ENCODE measurements at places on chromosomes 1 and 21.

DNA sequence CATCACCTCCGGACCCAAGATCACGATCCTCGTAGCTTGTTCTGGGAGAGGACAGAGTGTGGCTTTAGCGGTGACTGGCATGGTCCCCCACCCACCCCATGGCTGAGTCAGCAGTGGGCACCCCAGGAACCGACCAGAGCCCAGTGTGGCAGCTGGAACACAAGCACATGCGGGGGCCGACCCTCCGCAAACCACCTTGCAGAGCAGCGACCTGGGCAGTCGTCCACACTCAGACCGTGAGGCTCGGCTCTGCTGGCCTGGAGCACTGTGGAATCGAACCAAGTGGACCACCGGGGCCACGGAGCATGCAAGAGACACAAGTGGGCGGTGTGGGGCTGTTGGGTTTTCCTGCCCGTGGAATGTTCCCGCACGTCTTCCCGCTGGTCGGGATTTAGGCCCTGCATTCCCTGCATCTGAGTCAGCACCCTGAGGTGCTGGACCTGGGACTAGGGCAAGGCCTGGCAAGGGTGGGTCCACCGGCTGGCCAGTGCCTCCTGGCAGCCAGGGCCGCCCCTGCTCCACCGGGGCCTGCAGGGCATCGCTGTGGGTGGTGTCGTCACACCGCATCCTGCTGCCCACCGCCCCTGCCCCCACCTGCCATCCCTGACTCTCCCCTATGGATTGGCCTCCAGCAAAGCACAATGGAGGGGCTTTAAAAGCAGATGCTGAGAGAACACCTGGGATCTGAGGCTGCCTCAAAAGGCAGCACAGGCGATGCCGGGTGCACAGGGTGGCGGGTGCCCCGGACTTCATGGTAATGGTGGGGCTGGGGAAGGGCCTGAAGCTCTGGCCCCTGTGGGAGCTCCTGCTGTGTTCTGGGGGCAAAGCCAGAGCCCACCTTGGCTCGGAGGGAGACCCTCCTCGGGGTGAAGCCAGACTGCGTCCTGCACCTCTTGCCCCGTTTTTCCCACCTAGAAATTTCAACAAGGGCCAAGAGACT lies 18.5 kb downstream of the MORN1 start:
- DNase-seq = no peak

GRCh38 chr1:168907786-168908348 lies 178.9 kb upstream of the DPT start:
- no peak for DNase-seq

GRCh38 chr1:2255420-2256369 lies 27.6 kb downstream of the SKI start:
- DNase-seq = no peak

GRCh38 chr1:173863224-173864161 lies 4.3 kb downstream of the GAS5 start:
- DNase-seq = no peak

GRCh38 chr1:15609631-15610030 lies 7.6 kb upstream of the DDI2 start:
- DNase-seq = no peak

DNA sequence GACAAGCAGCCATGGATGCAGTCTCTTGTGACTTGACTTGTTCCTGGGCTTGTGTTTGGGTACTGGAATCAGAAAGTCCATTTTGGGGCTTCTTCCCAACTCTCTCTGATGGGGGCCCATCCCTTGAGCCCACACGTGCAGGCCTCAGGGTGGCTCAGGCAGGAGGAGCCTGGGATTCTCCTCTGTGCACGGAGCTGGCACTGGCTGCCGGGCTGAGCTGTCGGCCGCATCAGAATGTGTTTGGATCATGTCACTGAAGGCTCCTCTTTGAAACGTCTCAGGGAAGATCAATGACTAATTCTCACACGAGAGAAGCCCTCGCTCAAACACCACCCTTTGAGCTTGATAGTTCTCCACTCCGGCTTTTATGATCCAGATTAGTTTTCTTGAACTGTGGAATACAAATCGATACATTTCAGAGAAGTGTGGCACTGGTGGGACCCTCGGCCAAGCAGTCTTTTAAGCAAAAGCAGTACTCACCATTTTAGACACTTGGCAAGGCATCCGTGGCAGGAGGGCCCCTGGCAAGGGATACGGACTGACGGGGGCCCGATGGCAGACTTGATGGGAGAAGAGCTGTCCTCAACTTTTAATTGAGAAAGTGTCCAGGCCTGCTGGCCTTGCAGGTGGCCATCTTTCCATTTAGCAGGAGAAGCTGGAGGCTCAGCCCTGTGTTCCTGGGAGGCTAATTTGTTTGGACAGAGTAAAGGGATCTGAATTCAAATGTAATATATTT lies 220.7 kb upstream of the C1orf174 start:
- no peak for DNase-seq

DNA sequence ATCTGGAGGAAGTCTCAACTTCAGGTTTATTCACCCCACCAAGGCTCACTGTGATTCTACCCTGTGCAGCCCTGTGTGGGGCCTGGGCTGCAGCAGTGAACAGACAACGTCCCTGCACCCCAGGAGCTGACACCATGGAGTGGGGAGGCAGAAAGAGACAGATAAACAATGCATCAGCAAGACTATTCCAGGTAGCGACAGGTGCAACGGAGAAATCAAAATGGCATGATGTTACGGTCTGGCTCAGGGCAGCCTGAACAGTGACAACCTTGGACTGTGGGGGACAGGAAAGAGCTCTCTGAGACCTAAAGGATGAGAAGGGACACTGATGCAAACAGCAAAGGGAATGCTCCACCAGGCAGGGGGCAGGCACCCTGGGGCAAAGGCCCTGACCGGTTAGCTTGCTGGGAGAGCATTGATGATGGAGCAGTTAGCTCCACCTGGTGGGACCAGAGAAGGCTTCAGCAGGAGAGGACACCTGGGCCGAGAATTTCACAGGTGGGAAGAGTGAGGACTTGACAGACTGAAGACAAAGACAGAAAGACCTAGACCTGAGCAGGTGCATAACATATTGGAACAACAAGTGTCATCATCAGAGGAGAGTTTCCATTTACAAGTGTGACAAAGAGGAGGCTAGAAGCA lies 589.9 kb downstream of the MATN1 start:
- no peak for DNase-seq

DNA sequence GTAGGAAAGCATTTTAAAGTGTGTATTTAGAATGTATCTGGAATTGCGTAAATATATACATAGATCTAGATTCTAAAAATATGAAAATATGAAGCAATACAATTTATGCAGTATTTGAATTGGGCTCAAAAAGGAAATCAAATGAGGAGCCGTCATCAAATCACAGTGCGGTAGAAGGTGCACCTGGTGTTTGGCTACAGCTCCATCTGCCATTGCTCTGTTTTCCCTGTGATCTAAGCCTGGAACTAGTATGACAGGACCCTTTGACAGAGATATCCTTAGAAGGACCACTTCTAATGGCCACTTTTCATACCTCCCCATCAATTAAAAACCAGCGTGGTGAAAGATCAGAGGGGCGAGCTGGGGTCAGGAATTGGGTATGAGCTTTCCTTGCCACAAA lies 202.6 kb downstream of the NFIA start:
- no peak for DNase-seq
